ENCODE measurements at places on chromosomes 11 and 22.

DNA sequence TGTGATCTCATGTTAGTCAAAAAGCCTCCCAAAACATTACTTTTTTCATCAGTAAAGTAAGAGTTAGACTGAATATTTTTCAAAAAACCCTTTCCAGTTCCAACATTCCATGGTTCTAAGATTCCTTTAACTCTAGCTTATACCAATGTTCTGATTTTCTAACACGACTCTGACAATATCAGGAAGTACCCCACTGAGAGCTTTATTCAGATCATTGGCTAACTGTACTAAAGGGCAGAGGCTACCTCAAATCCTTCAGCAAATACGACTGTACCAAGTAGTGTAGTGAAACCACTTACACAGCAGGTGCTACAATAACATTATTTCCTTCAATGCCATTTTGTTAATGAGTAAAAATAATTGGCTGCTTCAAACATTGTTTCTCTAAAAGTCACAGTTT is 213.4 kb upstream of the PITPNB start:
- no peak for DNase-seq

GRCh38 chr22:33219648-33220384 is 161.6 kb upstream of the SYN3 start:
- no peak for DNase-seq

- no peak for DNase-seq
These were observed 35.4 kb upstream of the NRIP3 start for GRCh38 chr11:9039198-9039597.

DNA sequence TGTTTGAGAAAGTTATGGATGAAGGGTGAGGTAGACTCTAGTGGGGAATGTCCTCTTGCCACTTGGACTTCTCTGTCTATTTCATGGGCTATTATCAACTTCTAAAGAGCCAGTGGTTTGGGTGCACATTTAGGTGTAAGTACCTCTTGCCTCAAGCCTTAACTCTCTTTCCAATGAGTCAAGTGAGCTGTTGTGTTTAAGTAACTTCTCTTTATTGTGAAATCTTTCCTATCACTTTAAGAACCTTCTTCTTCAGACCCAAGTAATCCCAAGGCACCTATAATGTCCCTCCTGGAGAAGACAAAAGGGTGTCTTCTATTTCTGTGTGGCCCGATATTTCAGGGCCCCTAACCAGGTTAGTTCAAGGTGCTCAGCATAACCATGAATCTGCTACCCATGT is 90.5 kb upstream of the VPREB1 start:
- no peak for DNase-seq

GRCh38 chr11:76700177-76701100 is 29.9 kb upstream of the LRRC32 start:
- DNase-seq = peak; percentile 96
